ENCODE measurements at places on chromosomes 1 and 21. TPM values are rescaled to one million over a fixed set of nuclear protein-coding genes. Genes with fewer than 3 reads are reported as not detected.

MEX3A gene
- 5.3 TPM for total RNA-seq

- peak; percentile 54 for DNase-seq
Observed at GRCh38 chr1:155933591-155934096, 569 bp downstream of the KHDC4 start.

- no peak for DNase-seq
Observed at GRCh38 chr21:32470206-32470605, 57.7 kb downstream of the EVA1C start.

HES5 gene
- total RNA-seq, result not detected

- peak; percentile 29 for DNase-seq
Observed at GRCh38 chr1:45608175-45609156, 15.4 kb downstream of the CCDC17 start.

- DNase-seq, result no peak
Observed at GRCh38 chr1:201359873-201360210, 17.6 kb downstream of the TNNT2 start.

GRCh38 chr1:1889847-1890505, 911 bp downstream of the GNB1 start:
- DNase-seq, result peak; percentile 71

GRCh38 chr1:112893288-112894009, 62.5 kb downstream of the SLC16A1 start:
- DNase-seq, result no peak

WDR64 gene
- total RNA-seq, result not detected

SH3D21 gene
- 10.6 TPM for total RNA-seq

GRCh38 chr1:16043521-16043920, at the start of gene CLCNKB:
Gene CLCNKB (plus strand): TSS chr1:16043782. CDS start chr1:16044493, 711 bp downstream.
- DNase-seq, result no peak

HSD3B1 gene
- total RNA-seq, result not detected

- no peak for DNase-seq
Observed at GRCh38 chr1:110463725-110464124, 12.8 kb downstream of the PROK1 start.

GJA8 gene
- not detected for total RNA-seq
